Stimulated activated CD4-positive, alpha-beta T cell treated with anti-CD3 and anti-CD28 coated beads, TNF-alpha, amount 100 ng/mL, for 4 hours (primary cell): ENCODE measurements at places on chromosomes 3 and 15.

DNA sequence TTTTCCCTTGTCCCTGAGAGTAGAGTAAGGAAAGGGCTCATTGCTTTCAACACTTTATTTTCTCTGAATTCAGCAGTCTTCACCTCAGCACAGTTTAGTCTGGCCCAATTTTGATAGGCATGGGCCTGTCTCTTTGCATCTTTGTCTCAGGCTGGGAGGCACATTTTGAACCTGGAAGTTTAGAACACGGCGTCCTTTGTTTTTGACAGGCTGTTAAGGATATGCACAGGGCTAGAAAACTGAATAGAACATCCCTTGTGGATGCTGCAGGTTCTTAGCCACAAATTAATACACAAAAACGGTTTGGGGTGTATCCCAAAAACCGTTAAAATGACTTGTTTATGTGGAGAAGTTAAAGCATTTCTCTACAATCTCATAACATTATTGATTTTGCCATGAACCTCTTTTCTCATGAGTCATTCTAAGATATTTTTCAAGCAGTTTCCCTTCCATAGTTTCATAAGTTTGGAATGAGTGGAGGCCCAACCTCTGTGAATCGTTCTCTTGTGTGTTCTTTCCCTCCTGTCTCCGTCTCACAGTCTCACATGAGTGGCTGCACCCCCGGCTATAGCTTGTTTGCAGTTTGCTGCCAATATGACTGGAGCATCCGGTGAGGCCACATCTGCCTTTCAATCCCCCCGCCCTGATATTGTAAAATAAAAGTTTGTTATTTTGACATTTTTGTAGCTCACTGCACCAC, 192.9 kb upstream of the EIF1B start:
- no peak for DNase-seq

DNA sequence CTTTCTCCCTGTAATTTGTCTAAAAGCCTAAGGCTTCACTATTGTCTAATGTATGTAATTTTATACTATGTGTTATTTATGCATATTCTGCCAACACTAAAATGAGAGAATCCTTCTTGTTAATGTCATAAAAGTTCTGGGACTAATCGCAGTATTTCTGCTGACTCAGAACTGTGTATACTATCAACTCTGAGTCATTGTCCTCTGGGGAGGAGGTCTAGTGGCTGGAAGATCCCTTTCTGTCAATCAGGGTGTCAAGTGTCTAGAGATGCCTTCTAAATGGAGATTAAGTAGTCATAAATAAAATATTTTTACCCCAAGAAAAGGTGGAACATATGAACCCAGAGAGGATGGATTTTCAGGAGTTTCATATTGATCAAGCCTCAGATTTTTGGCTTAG, 473.4 kb downstream of the AGBL1 start:
- DNase-seq = no peak

DNA sequence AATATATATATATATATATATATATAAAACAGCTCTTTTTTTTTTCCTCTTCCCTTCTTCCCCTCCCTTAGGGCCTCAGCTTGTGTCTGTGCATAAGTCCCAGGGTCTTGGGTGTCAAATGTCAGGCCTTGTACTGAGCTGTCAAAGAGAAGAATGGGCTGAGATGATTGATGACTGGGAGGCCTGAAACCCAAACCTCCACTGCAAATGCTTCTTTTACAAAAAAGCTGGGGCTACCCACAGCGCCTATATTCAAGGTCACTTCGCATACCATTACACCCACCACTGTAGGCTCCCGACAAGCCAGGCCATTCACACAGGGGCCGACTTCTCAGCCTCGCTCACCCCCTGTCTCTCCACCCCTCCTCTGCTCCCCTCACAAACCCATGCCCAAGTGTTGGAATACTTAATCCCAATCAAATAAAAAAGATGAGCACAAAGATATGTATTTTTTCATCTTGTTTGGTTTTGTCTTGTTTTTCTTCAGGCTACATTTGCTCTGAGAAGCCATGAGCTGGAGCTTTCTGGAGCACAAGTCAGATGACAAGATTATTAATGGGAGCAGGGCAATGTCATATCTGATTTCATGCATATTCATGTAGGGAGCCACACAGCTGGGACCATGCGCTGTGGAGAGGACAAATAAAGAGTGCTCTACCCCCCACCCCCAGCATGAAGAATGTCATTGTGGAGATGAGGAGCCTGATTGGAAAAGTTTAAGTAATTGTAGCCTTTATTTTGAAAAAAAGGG, 614.4 kb upstream of the NR2F2 start:
- no peak for DNase-seq

- DNase-seq = no peak
Measured at GRCh38 chr3:187958432-187959003, 195.4 kb upstream of the LPP start.

GRCh38 chr3:71397726-71398125, 185.8 kb downstream of the FOXP1 start:
- no peak for DNase-seq

- DNase-seq = no peak
Measured at GRCh38 chr3:144351011-144351410, 379.4 kb downstream of the DIPK2A start.
